Fibroblast of the conjunctiva (primary cell): ENCODE measurements at places on chromosomes 7 and 10.

- no peak for DNase-seq
Observed at GRCh38 chr7:17983221-17984062, 43.1 kb upstream of the SNX13 start.

GRCh38 chr10:69959911-69960310, 92.7 kb upstream of the MACROH2A2 start:
- no peak for DNase-seq

DNA sequence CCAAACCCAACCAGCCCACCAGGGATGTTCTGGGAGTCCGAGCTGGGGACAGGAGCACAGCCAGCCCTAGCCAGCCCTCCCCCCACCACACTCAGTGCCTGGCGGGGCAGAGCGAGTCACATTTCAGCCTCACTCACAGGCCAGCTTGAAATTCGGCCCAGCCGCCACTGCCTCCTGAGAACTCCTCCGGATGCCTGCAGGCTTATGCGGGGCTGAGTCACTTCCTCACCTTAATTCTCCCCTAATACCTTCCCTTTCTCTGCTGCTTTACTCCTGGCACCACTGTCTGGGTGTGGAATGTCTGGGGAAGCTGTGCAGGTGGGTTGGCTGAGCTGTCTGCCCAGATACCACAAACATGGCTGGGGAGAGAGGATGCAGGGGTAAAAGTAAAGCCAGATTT, 22.6 kb upstream of the DLG5 start:
- no peak for DNase-seq

GRCh38 chr7:118771672-118772071, 547.2 kb downstream of the ANKRD7 start:
- DNase-seq: no peak

GRCh38 chr7:101108961-101109360, 17.9 kb upstream of the SERPINE1 start:
- DNase-seq: no peak

DNA sequence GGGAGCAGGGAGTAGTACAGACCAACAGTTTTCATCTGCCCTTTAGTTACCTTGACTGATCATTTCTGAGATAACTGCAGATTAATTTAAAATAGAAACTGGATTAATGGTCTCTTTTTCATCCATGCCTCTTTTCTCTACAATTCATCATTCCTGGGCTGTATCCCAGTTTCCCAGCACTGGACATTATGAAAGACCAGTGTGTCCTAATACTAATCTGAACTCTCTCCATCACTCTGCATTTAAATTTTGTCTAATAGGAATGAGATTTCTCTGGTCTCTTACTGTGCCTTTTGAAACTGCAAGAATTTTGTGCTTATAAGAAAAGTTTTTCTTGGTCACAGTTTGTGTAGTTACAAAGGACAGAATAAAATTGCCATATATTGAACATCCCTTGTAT, 12.7 kb downstream of the PLEKHA8 start:
- DNase-seq: no peak
